Mononuclear cell (primary cell): ENCODE measurements at places on chromosomes 11 and 22. TPM values are rescaled to one million over a fixed set of nuclear protein-coding genes. Genes with fewer than 3 reads are reported as not detected.

CARD18 gene
- not detected for total RNA-seq

APBB1 gene
- total RNA-seq, result 57.1 TPM

PGR gene
- under 0.01 TPM for total RNA-seq

DRAP1 gene
- 65.6 TPM for total RNA-seq

GAB2 gene
- 61.9 TPM for total RNA-seq

ALDH3B1 gene
- 19.6 TPM for total RNA-seq

GAS2 gene
- total RNA-seq, result 1.2 TPM

SHISA8 gene
- 0.52 TPM for total RNA-seq

PYGM gene
- 4.8 TPM for total RNA-seq

SLC25A45 gene
- total RNA-seq, result 12.6 TPM

PRAME gene
- total RNA-seq, result not detected

SLC22A25 gene
- not detected for total RNA-seq

HSPB2 gene
- total RNA-seq, result not detected

GSTP1 gene
- total RNA-seq, result 294 TPM

HEPHL1 gene
- not detected for total RNA-seq

IFITM10 gene
- 4.8 TPM for total RNA-seq

CRYBB1 gene
- total RNA-seq, result not detected

TBRG1 gene
- total RNA-seq, result 39.7 TPM

APOA4 gene
- total RNA-seq, result not detected

MRGPRX3 gene
- not detected for total RNA-seq

CRYBB3 gene
- total RNA-seq, result not detected

CCDC15 gene
- total RNA-seq, result 1.4 TPM

ACAD8 gene
- 10.0 TPM for total RNA-seq

TP53AIP1 gene
- not detected for total RNA-seq

PRG3 gene
- not detected for total RNA-seq

KIF18A gene
- total RNA-seq, result 6.2 TPM

ZP1 gene
- total RNA-seq, result not detected

RASD2 gene
- 0.52 TPM for total RNA-seq

SLC17A6 gene
- not detected for total RNA-seq

OR4A16 gene
- total RNA-seq, result not detected

LRRN4CL gene
- not detected for total RNA-seq

DERL3 gene
- 1.7 TPM for total RNA-seq

OR52B2 gene
- not detected for total RNA-seq

P2RX3 gene
- total RNA-seq, result not detected

GLYATL2 gene
- total RNA-seq, result 0.42 TPM

IL18BP gene
- total RNA-seq, result 9.6 TPM

LIF gene
- total RNA-seq, result 4.2 TPM

MIAT gene
- 15.8 TPM for total RNA-seq

CCDC116 gene
- not detected for total RNA-seq

GVQW3 gene
- total RNA-seq, result 1.7 TPM

MN1 gene
- 4.5 TPM for total RNA-seq

DRG1 gene
- total RNA-seq, result 48.1 TPM

SLC6A5 gene
- not detected for total RNA-seq

MUC15 gene
- total RNA-seq, result not detected

APOL4 gene
- not detected for total RNA-seq

SCGB1D2 gene
- total RNA-seq, result not detected

P2RY2 gene
- total RNA-seq, result 2.4 TPM

UBASH3B gene
- 16.3 TPM for total RNA-seq

APLNR gene
- not detected for total RNA-seq

NEFH gene
- total RNA-seq, result 0.10 TPM

KCNQ1 gene
- 12.7 TPM for total RNA-seq

BRSK2 gene
- 0.10 TPM for total RNA-seq

GPHA2 gene
- not detected for total RNA-seq

OR51B5 gene
- 0.31 TPM for total RNA-seq

ARHGAP42 gene
- total RNA-seq, result 1.4 TPM
